ENCODE measurements at places on chromosomes 5 and 9.

- no peak for DNase-seq
These were observed 29.2 kb upstream of the ENHO start for GRCh38 chr9:34551751-34552605.

- no peak for DNase-seq
These were observed 236.6 kb downstream of the NR3C1 start for GRCh38 chr5:143166661-143167420.

DNA sequence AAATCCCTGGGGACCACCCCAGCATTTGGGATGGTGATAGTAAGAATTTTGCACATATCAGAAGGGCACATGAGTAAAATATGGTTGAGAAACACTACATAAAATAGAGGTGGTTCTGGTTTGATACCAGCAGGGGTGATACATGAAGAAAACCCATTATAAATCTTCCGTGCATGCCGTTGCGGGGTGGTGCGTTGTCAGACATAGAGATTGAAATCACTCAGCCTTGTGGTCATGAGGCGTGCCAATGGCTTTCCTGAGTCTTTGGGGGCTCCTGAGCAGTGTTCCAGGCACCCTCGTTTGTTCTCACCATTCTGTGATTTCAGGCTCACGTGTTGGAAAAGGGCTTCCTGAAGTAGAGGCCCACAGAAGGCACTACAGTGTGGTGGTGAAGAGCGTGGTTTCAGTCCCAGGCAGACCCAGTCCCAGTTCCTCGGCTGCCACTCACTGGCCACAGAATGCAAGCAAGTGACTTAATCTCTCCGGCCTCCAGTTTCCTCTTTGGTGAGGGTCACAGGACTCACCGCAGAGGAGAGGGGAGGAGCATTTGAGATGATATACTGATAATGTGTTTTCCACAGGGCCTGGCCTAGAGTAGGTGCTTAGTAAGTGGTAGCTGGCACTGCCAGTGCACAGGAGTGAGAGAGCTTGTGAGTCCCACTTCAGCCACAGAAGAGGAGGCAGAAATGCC lies 20.5 kb upstream of the GLRX start:
- peak; percentile 47 for DNase-seq

DNA sequence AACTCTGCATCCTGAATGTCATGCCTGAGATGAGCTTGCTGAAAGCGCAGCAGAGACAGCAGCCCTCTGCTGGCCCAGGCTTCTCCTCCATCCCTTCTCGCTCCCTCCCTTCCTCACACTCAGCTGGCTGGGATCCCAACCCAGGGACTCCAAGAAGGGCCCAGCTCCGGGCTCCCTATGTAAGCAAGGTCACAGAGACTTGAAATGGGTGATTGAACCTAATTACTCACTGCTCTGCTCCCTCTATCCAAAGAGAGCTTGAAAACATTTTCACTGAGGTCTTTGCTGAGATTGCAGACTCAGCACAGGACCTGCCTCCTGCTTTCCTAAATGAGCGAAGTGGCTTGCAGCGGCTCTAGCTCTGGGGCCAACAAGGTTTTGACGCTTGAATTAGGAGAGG lies 42.8 kb downstream of the RAPGEF1 start:
- DNase-seq: no peak

- DNase-seq: no peak
These were observed 107.6 kb upstream of the MPDZ start for GRCh38 chr9:13386935-13387733.

DNA sequence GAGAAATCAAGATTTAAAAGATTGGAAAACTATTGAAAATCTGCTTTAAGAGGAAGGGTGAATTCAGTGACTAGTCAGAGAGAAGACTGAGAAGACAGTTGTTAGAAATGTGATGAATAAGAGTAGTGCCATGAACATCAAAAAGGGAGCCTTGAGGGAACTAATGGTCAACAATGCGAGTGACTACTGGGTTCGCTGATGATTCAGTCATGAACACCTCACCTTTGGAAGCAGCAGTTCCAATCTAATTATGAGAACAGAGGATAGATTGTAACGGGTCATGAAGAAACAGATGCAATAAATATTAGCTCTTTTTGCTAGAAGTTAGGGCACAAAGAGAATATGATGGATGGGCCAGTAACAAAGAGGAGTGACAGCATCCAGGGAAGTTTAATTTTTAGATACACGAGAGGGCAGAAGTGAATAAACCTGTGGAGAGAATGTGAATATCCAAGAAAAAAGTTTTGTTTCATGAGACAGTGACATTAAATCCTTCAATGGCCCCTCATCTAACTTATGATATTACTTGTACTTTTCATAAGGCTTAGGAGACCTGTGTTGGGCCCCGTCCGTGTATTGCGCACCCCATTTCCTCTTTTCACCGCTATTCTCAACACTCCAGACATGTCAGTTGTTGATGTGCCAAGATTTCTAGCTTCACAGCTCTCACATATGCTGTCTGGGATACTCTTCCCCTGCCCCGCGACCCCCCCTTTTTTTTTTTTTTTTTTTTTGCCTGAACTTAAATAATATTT lies 23.5 kb upstream of the IFNE start:
- DNase-seq: no peak

GRCh38 chr5:14869668-14870164 lies 1.9 kb downstream of the ANKH start:
- peak; percentile 11 for DNase-seq

- DNase-seq: no peak
These were observed 104.6 kb downstream of the MVB12B start for GRCh38 chr9:126431077-126431742.

DNA sequence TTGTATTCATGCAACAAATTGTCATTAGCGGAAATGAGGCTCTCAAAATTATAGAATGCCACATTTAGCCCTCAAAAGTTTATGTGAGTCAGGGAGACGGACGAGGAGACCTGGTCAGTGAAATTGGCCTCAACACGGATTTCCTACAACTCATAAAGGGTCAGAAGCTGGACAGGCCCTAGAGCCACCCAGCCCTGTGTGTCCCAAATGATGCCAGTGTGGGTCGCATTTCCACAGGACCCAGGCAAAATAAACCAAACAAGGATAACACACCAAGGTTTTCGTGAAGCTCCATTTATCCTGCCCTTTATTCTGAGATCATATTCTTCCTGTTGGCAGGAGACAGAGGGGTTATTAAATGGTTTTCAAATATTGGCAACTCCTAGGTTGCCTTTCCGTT lies 72.0 kb upstream of the COL5A1 start:
- DNase-seq: no peak

- DNase-seq: no peak
These were observed 12.2 kb downstream of the SPATA9 start for GRCh38 chr5:95670568-95670967.

- peak; percentile 33 for DNase-seq
These were observed 2.2 kb upstream of the ERAP1 start for GRCh38 chr5:96809921-96810320.

- DNase-seq: no peak
These were observed 153.4 kb upstream of the POU5F2 start for GRCh38 chr5:93894601-93895354.

DNA sequence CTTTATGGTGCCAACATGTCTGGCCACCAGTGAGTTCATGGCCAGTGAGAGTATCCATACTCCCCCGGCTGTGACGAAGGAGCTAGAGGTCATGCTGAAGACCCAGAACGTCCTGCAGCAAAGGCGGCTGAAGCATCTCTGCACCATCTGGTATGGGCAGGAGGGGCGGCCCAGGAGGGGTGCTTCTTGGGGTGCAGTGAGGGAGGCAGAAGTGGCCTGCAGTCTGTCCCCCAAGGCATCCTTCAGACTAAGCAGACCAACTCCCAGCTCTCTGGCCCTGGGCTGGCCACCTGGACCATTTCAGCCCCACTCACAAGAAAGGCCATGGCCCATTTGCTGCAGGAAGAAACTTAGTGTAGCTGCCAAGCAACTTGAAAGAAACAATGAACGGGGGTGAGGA lies 11.0 kb downstream of the CCDC180 start:
- DNase-seq: no peak

DNA sequence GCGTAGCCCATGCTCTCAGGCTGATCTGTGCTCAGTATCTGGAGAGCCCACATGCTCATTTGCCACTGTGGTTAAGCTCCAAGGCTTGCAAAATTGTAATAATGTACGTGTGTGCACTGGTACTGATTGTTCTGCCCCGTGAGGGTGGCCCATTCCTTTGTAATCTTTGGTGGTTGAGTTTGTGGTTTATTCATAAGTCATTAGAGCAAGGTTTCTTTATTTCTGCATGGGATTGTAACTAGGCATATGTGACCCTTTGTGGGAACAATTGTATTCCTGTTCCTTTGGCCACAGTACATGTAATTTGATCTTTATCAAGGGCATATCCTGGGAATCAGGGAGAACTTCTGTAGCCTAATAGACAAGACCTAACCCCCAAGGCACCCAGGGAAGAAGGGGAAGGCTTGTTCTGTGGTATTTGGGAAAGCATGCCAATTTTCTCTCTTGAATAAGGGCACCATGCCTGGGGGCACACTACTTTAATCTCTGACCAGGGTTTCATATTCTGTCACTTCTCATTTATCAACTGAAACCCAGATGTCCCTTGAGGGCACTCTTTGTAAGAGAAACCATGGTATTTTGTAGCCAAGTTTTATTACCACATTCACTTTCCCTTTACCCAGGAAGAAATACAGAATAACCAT lies 74.6 kb downstream of the NPR3 start:
- no peak for DNase-seq

DNA sequence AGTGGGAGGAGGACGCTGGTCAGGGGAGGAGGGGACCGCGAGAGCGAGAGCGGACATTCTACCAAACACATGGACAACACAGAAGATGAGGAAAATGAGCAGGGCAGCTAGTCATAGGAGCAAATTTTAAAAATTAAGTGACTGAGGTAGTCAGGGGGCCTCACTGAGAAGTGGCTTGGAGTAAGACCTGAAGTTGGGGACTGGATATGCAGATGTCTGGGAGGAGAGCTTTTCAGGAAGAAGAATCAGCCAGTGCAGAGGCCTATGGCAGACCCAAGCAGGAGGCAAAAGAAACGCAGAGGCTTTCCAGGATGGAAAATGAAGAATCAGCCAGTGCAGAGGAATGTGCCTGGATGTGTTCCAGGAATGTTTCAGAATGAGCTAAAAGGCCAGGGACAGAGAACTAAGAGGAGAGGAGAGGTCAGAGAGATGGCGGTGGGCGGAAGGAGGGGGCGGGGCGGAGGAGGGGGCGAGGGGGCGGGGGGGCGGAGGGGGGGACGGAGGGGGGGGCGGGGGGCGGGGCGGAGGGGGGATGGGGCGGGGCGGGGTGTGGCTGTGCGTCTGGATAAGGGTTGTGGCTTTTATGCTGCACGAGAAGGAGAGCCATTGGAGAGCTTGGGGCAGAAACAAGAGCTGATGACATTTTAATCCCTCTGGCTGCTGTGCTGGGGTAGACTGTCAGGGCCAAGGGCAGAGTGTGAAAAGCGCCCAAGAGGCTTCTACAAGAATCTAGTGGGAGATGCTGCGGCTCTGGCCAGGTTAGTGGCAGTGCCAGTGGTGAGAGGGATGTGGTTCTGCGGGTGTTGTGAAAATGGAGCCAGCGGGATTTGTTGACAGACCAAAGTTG lies 129.6 kb downstream of the KCNIP1 start:
- DNase-seq: no peak

- no peak for DNase-seq
These were observed 17.8 kb upstream of the PITX1 start for GRCh38 chr5:135051872-135052271.

- DNase-seq: no peak
These were observed 135.1 kb downstream of the CSNK1G3 start for GRCh38 chr5:123647066-123647465.

- DNase-seq: no peak
These were observed 17.4 kb downstream of the CDC42SE2 start for GRCh38 chr5:131281133-131281867.

- DNase-seq: peak; percentile 27
These were observed 729 bp upstream of the TNPO1 start for GRCh38 chr5:72815580-72816283.

DNA sequence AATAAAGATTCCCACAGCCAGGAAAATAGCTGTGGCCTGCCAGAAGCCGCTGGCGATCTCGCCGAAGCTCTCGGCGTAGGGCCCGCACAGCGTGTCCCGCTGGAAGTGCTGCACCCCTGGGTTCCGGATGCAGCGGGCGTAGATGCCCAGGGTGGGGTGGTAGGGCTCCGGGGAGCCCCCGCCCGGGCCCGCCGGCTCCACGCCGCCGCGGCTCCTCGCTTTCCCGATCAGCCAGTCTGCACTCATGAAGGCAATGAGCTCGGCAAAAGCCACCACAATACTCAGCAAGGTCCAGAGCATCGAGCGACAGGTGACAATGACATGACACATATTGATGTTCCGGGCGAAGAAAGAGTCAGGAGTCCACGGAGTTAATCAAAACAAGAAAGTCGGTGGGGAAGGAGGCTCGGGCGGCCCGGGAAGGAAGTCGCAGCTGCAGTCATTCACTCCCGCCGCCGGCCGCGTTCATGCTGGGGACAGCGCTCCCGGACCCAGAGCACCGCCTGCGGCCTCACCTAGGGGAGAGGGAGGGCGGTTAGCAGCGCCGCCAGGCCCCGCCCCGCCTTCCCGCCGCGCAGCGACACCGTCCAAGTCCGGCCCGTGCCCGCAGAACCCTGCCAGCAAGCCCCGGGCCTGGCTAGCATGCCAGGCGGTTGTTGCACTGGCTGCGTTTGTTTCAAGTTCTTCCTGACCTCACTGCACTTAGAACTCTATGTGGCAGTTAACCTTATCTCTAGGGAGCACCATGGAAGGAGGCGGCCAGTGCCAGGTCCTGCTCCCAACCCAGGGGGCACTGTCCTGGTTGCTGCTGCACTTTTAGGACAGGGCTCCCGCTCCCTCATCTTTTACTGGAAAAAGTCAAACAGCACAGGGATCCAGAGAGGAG lies 138.4 kb downstream of the LHFPL2 start:
- DNase-seq: no peak

DNA sequence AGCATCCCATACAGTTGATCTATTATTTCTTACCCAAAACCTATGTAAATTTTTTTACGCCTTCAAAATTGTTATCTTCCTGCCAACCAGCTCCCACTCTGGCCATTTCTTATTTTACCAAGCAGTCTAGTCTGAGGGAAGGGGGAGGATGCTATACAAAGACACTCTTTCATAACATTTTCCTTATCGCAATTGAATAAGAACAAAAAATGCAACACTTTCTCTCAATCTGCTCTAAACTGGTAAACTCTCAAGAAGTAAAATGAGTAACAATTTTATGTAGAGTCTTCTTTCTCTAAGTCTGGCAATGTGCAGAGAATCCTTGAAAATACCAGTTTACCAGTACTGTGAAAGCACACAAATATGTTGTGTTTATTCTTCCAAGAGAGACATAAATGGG lies 1216.3 kb downstream of the PTPRD start:
- DNase-seq: no peak

DNA sequence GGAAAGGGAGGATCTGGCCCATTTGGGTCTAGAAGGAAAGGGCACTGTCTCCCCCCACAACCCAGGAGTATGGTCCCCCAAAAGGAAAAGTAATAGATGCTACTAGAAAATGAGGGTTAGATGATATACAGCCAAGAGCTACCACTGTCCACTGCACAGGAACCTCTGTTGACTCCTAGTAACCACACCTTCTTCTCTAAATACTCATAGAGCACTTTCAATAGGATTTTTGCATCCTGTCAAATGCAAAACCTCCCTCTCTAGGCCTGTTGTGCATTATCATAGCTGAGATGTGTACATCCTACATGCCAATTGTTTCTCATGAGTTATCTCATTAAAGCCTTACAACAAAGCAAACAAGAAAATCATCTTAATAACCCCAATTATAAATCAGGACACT lies 66.8 kb downstream of the THBS4 start:
- no peak for DNase-seq

GRCh38 chr5:132321109-132321721 lies 27.0 kb downstream of the SLC22A4 start:
- DNase-seq: no peak

All from activated CD4-positive, alpha-beta T cell treated with anti-CD3 and anti-CD28 coated beads, Interleukin-2, amount 50 U/mL, for 4 hours (primary cell).